ENCODE measurements at places on chromosomes 2 and 18.

DNA sequence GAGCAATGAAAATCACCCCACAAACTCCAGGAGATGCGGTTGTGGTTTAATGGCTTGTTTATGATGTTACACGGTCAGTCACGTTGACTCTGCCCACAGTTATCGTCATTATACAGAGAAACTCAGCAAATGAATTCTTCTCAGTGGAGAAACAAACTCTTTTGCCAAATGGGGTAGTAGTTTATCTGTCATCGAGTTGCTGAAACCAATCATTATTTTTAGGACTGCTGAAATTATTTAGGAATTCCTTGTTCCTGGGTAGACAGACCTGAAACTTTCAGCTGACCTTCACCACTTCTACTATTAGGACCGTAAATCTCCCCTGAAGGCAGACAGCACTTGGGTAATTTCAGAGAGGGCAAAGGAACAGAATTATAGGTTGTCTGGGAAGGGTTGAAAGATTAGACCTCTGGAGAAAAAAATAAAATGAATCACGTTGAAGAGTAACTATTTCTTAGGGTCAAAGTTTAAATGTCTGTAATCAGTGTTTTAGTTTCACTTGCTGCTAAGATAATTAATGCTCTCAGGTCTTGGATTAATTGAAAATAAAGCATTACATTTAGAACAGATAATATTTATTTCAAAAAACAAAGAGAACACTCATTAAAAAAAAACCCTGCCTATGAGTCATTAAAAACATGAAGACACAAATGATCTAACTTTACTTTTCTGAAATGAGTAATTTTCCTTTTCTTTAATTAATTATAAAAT, 52.1 kb upstream of the LYPD6 start:
- DNase-seq: no peak

- DNase-seq: no peak
Observed at GRCh38 chr2:160199683-160200389, at the start of gene ITGB6. ITGB6 (minus strand) TSS chr2:160200272; CDS start chr2:160200063, 209 bp downstream.

DNA sequence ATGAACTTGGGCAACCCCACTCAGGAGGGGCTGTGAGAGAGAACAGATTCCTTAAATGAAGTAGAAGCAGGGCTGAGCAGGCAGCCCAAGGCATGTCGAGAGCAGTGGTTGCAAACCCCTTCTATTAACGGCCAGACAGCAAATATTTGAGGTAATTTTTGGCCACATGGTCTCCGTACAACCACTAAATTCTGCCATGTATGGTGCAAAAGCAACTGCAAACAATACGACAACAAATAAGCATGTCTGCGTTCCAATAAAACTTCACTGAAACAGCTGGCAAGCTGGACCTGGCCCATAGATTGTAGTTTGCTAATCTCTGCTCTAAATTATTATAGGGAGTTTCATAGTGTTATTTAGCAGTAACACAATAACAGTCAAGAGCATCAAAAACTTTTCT, 217.0 kb upstream of the ZNF521 start:
- no peak for DNase-seq

DNA sequence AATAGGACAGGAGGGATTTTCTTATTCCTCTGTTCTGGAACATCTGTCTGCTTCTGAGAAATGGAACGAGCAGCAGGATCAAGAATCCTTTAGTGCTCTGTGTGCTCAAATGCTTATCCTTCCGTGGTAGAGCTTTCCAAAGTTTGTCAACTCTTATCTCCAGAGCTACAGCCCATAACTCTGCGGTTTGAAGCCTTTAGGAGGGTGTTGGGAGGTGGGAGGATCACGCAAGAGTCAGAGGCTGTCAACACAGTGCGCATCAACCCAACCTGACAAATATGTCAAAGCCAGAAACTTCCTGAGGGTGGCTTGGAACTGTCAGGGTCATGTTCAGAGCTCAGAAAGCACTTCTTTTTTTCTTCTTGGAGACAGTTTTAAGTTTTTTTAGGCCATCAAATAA, 95.9 kb downstream of the CRIM1 start:
- DNase-seq: no peak

DNA sequence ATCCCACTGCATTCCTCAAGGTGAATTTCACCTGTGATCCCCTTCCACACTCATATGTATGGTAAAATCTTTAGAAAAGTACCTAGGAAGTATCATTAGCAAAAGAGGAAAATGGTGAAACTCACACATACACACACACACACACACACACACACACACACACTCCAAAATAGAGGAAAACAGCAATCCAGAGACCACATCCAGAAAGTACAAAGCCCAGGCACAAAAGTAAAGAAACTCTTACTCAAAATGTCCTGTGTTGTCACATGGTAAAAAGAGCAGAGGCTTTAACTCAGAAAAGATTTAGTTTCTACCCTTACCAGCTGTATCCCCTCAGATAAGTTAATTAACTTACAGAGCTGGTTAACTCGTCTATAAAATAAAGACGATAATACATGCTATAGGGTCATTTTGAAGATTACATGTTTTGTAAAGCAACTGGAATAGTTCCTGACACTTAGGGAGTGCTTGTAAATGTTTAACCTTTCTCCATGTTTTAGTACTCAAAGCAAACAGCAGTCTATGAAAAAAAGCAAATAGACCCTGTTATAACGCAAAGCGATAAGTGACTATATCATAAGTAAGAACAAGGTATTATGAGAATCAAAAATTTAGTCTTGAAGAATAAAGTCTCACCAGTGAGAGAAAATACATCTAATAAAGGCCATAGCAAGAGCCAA, 360.0 kb upstream of the LRATD1 start:
- DNase-seq: no peak
